ENCODE measurements at places on chromosomes 7 and 10.
A peak's percentile ranks its signal among the peaks of the same experiment; 100 is the strongest.

- no peak for DNase-seq
Observed at GRCh38 chr10:43223056-43223455, 43.8 kb downstream of the RASGEF1A start.

DNA sequence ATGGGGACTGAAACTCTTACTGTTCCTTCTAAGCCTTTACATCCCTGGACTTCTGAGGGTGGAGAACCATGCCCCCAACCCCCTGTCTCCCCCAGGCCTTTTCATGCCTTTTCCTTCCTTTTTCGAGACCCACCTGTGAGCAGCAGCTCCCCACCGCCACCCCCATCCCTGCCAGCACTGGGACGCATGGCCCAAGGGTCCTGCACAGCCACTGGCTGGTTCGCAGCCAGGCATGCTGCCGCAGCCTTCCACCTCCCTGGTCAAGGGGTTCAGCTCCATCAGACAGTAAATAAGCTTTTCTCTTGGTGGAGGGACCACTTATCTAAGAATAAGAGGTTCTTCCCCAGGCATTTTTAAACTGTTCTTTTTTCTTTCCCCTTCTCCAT, 584.4 kb downstream of the GRM8 start:
- no peak for DNase-seq

GRCh38 chr7:146865696-146866095, 749.1 kb downstream of the CNTNAP2 start:
- DNase-seq, result no peak

GRCh38 chr10:124198871-124199270, 105.5 kb upstream of the CHST15 start:
- no peak for DNase-seq

DNA sequence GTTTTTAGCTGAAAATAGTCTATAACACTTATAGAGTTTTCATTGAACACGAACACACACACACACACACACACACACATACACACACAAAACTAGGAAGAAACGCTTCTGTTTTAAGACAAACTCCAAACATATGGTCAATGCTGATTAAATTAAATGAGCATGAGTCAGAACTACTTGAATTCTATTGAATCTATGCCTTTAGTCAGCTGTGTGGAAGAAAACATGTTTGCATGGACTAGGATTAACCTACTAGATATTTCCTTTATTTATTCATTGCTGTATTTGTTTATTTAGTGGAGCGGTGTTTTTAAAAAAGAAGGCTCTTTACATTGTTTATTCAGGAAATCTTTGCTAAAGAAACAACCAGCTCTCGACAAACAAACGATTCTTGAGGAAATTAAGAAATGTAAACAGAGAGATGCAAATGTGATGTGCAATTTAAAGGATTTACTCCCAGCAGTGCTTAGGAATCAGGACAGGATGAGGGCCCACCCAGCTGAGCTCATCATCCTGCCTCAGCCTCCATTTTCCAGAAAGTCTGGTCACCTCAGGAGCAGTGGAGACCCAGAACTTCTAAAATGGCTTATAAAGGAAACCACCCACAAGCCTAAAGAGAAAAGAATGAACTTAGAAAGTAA, 83.2 kb downstream of the PDE1C start:
- peak; percentile 22 for DNase-seq

- peak; percentile 31 for DNase-seq
Observed at GRCh38 chr7:78323118-78323517, 524.5 kb downstream of the PHTF2 start.

- DNase-seq, result no peak
Observed at GRCh38 chr7:139626817-139627216, 103.3 kb downstream of the CLEC2L start.

- DNase-seq, result no peak
Observed at GRCh38 chr10:79078367-79079053, 9.7 kb downstream of the ZMIZ1 start.

DNA sequence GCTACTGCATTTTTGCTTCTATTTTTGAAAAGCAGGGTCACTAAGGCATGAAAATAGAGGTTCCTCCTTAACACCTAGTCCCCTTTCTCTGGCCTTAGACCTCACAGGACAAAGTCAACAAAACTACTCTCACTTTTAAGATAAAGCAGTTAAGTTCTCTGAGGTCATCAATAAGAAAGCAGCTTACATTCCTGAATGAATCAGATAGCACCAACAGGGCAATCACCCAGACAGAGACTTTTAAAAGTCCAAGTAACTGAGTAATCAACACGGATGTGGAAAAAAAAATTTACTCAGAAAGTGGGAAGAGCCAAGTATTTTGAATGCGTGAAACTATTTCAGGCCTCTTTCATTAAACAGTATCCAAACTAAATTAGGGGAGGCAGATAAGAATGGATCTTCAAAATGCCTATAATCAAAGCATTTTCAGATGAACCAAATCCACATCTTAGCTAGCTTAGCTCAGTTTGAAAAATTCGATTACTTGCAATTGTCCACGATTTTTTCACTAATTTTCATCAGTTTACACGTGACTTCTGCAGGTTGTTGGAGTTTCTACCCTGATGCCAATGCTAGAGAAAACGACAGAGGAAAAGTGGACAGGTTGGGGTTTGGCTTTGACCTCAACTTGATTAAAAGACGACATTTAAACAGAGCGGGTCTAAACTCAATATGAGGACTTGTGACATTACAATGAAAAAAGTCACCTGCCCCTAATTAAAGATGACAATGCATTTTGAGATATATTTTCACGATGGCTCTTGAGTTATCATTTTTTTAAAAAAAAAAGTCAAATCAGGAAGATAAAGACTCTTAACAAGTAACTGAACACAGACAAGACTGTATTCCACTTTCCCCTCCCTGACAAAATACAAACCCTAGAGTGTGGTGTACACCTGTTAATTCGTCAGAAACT, 1.6 kb downstream of the BEND7 start:
- peak; percentile 79 for DNase-seq

Data from fibroblast of skin of scalp (primary cell).